ENCODE measurements at places on chromosomes 1 and 21.

DNA sequence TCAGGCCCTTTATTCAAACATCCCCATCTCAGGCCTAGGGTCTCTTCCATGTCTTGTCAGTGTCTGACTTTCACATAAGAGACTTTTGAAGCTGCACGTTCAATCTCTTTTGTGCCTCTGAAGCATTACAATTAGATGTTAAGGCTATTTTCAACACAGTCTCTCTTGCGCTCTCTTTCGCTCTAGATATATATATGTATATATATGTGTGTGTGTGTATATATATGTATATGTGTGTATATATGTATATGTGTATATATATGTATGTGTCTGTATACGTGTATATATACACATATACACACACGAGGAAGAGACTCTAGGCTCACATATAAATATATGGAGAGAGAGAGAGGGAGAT lies 162.5 kb upstream of the RNPC3 start:
- no peak for DNase-seq

DNA sequence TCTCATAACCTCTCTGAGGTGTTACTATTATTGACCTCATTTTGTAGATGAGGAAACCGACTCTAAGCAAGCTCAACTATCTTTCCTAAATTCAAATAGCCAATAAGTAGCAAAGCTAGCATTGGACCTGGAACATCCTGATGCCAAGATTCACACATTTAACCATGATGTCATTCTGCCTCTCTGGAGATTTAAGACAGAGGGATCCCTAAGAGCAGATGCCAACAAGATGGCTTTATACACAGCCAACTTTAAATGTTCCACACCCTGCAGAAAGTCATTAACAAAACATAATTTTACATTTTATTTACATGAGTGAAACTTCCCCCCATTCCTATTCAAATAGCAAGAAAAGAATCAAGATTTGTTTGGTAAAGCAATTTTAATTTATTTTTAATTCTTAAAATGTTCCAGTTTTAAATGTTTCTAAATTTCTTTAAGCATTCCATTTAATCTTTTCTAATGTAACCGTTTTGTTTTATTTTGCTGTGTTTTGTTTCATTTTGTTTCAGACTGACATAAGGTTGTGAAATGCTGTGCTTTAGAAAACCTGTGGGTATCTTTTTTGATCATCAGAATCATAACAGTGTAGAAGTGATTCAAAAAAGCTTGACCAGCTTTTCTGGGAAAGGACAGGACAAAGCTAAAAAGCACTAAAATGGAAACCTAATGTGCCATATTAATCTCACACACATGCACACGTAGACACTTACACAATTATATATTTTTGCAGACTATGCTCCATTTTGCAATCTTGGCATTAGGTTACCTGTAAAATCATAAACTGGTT lies 7.6 kb upstream of the VAV3 start:
- DNase-seq, result no peak

DNA sequence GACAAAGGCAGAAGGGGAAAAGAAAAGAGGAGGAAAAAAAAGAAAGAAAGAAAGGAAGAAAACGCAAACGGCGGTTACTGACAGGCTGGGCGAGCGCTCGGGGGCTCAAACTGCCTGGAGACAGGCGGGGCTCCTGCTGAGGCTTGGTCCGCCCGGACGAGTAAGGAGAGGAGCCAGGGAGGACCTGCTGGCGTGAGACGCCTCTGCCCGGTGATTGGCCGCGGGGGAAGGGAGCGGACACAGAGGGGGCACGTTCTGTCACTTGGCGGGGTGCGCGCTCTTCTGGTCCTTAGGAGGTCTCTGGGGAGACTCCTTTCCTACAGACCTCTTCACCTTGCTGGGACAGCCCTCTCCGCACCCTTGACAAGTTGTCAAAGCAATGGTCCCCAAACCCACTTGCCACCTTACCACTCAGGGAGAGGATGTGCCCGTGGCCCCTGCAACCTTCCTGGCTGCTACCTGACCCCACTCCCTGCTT lies 791 bp upstream of the PIK3R3 start:
- DNase-seq, result no peak

GRCh38 chr1:54114955-54115354 lies 37.8 kb downstream of the CDCP2 start:
- no peak for DNase-seq

GRCh38 chr1:53948291-53948690 lies 2.1 kb downstream of the LRRC42 start:
- DNase-seq, result no peak
